ENCODE measurements at places on chromosomes 2 and 18. TPM values are rescaled to one million over a fixed set of nuclear protein-coding genes. Genes with fewer than 3 reads are reported as not detected.

GRCh38 chr2:209671020-209671680 lies 100.5 kb upstream of the UNC80 start:
- DNase-seq, result no peak

GRCh38 chr18:32018331-32019250 lies at the start of gene RNF125:
Gene RNF125, plus strand, starts transcription at chr18:32018825. Its CDS starts 39 bp downstream, at chr18:32018864.
- peak; percentile 95 for DNase-seq

DNA sequence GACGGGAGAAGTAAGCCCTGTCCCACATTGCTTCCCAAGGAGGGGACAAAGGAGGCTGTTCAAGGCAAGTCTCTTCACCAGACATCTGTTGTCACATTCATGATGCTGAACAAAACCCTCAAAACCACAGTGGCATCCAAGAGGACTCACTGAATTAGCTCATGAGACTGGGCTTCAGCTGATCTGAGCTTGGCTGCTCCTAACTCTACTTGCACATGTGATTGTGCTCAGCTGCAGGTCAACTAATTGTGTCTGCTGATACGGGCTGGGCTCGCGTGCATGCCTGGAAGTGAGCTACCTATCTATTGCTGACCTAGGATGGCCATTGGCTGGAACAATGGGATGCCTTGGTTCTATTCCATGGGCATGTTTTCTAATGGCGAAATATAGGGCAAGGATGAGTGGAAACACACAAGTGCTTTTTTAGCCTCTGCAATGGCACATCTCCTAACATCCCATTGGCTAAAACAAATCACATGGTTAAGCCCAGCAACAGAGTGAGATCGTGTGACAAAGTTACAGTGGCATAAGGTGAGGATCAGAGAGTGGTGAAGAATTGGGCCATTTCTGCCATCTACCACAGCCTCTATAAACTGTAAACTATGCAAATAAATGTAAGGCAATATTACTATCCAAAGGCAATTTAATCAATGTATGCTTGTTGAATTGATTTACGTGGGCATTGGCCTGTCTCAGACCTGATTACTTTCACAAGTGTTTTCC lies 52.9 kb upstream of the CAPN13 start:
- no peak for DNase-seq

The GLI2 gene
- total RNA-seq, result 4.8 TPM

DNA sequence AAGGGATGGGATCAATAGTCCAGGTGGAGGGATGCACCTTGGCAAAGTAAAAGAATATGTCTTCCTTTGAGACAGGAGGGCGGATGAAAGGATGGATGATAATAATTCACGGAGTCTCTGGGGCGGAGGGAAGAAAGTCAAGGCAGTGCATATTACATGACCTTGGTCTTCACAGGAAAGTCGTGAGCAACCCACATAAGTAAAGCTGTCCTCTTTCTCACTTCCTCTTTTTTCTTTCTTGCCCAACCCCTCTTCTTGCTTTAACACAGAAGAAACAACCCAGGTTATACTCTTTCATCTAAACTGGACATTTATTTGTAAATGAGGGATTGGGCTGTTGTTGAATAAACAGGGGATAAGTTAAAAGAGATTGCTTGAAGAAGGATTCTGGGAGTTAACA lies 168.7 kb upstream of the SKOR2 start:
- no peak for DNase-seq

DNA sequence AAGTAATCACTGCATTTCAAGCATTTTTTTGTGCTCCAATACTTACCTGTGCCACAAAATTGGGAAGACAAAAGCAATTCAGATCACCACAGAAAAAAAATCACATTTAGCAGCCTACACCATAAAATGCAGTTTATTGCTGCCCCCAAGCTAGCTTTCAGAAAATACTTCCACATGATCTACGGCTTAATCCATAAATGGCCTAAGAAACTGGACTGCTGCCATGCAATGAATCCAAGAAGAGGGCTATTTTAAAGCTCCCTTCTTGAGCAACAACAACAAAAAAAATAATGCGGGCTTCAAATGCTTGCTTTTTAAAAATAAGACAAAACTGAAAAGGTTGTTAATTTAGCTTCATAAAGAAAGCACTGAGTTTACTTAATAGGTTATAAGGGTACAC lies 272.3 kb downstream of the RAD51AP2 start:
- no peak for DNase-seq

- no peak for DNase-seq
Measured at GRCh38 chr2:105399207-105399861, 483 bp upstream of the FHL2 start.
